Left ventricle myocardium inferior (tissue), 1 donor: ENCODE measurements at places on chromosomes 13 and 19. TPM values are rescaled to one million over a fixed set of nuclear protein-coding genes. Genes with fewer than 3 reads are reported as not detected.

GRCh38 chr13:30978981-30979956 lies 46.8 kb downstream of the TEX26 start:
- peaks cover 22% of the 10 kb centered on the region for H3K27me3 ChIP-seq
- no peak overlapping the region for H3K4me3 ChIP-seq
- H3K36me3 ChIP-seq: no peaks in the 10 kb centered on the region
- no peak overlapping the region for H3K27ac ChIP-seq
- H3K4me1 ChIP-seq: no peaks in the 10 kb centered on the region
- no peak for DNase-seq

UGGT2 gene
- total RNA-seq: 11.4 TPM

GRCh38 chr19:55667958-55668357 lies 7.1 kb upstream of the EPN1 start:
- peaks cover 82% of the 10 kb centered on the region for H3K36me3 ChIP-seq
- no peak overlapping the region for H3K27ac ChIP-seq
- H3K4me1 ChIP-seq: peaks cover 38% of the 10 kb centered on the region
- no peak overlapping the region for H3K4me3 ChIP-seq

DNA sequence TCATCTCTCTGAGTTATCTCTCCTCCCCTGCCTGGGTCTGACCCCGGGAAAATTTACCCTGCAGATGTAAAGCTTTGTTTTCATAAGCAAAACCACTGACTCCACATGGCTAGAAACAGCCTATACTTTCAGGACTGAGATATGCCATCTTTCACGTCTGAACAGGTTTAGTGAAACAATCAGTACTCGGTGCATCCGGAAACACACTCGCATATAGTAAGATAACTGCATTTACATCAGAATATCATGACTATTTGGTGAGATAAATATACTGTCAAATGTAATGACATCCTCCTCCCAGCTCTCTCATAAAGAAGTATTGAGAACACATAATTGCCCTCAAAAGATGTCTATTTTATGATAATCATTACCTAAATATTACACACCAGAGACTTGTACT lies 172.8 kb downstream of the EFNB2 start:
- H3K36me3 ChIP-seq: no peaks in the 10 kb centered on the region
- no peaks in the 10 kb centered on the region for H3K27me3 ChIP-seq
- H3K27ac ChIP-seq: no peak overlapping the region

DNA sequence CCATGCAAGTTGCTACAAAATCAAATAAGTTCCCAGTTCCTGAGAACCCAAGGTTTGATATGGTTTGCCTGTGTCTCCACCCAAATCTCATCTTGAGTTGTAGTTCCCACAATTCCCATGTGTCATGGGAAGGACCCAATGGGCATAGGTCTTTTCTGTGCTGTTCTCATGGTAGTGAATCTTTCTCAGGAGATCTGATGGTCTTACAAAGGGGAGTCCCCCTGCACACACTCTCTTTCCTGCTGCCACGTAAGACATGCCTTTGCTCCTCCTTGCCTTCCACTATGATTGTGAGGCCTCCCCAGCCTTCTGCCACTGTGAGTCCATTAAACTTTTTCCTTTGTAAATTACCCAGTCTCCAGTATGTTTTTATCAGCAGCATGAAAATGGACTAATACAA lies 28.5 kb upstream of the TSHZ3 start:
- peaks cover 19% of the 10 kb centered on the region for H3K27me3 ChIP-seq
- H3K27ac ChIP-seq: peak overlapping the region; percentile 62
- H3K36me3 ChIP-seq: no peaks in the 10 kb centered on the region
- no peak overlapping the region for H3K4me3 ChIP-seq
- H3K4me1 ChIP-seq: no peaks in the 10 kb centered on the region

DNA sequence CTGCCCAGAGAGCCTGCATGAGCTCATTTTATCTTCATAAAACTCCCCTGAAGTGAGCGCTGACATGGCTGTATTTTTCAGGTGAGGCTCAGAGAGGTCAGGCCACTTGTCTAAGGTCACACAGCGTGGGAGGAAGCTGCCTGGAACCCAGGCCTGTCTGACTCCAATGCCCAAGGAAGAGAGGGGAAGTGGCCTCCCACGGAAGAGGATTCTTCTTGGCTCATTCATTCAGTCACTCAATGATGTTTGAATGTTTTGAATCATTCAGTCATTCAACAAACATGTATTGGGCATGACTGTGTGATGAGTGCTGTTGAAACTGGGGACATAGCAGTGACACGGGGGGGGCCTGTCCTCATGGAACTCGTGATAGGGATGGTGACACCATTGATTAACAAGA lies 12.0 kb downstream of the ACTL9 start:
- H3K27ac ChIP-seq: no peak overlapping the region
- no peaks in the 10 kb centered on the region for H3K4me1 ChIP-seq
- no peaks in the 10 kb centered on the region for H3K36me3 ChIP-seq
- H3K27me3 ChIP-seq: peaks cover 56% of the 10 kb centered on the region
- DNase-seq: no peak
- no peak overlapping the region for H3K4me3 ChIP-seq

- H3K36me3 ChIP-seq: peaks cover 27% of the 10 kb centered on the region
- H3K4me3 ChIP-seq: no peak overlapping the region
- peak overlapping the region; percentile 97 for H3K27ac ChIP-seq
- no peak for DNase-seq
- H3K4me1 ChIP-seq: peaks cover 48% of the 10 kb centered on the region
Measured at GRCh38 chr19:55581823-55582223, 1.2 kb upstream of the ZNF579 start.

SOX21 gene
- total RNA-seq: not detected

GRCh38 chr19:8462571-8462970 lies 17.8 kb downstream of the HNRNPM start:
- peaks cover 45% of the 10 kb centered on the region for H3K36me3 ChIP-seq
- H3K4me1 ChIP-seq: peaks cover 61% of the 10 kb centered on the region
- no peaks in the 10 kb centered on the region for H3K27me3 ChIP-seq
- no peak overlapping the region for H3K4me3 ChIP-seq
- H3K27ac ChIP-seq: no peak overlapping the region

DNA sequence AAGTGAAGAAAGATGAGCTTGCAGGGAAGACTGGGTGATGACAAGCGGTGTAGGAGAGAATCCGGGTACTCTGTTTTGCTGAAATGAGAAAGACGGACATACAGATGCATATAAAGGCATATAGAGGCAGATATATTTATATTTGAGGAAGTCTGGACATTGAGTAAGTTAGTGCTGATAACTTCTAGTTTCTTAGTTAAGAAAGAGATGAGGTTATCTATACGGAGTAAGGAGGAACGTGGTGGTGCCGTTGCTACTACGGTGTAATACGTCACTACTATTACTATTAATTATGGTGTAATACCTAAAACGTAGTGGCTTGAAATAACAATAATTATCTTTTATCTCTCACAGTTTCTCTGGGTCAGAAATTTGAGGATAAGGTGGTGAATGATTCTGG lies 9.8 kb upstream of the CPB2 start:
- no peak for DNase-seq
- no peaks in the 10 kb centered on the region for H3K4me1 ChIP-seq
- H3K27ac ChIP-seq: no peak overlapping the region
- no peaks in the 10 kb centered on the region for H3K36me3 ChIP-seq
- peaks cover 30% of the 10 kb centered on the region for H3K27me3 ChIP-seq

- peaks cover 6% of the 10 kb centered on the region for H3K36me3 ChIP-seq
- peak; percentile 80 for DNase-seq
- H3K4me1 ChIP-seq: peaks cover 21% of the 10 kb centered on the region
- H3K27ac ChIP-seq: no peak overlapping the region
- peaks cover 50% of the 10 kb centered on the region for H3K27me3 ChIP-seq
- H3K4me3 ChIP-seq: no peak overlapping the region
Measured at GRCh38 chr19:8580710-8581281, 3.6 kb upstream of the MYO1F start.

- H3K4me3 ChIP-seq: no peak overlapping the region
- H3K36me3 ChIP-seq: no peaks in the 10 kb centered on the region
- peaks cover 28% of the 10 kb centered on the region for H3K27me3 ChIP-seq
- DNase-seq: no peak
Measured at GRCh38 chr19:46126086-46126580, 1.6 kb upstream of the IGFL3 start.

GRCh38 chr19:3503036-3503572 lies 2.6 kb upstream of the DOHH start:
- H3K4me1 ChIP-seq: peaks cover 51% of the 10 kb centered on the region
- no peaks in the 10 kb centered on the region for H3K27me3 ChIP-seq
- no peaks in the 10 kb centered on the region for H3K36me3 ChIP-seq
- no peak overlapping the region for H3K4me3 ChIP-seq
